Upper lobe of right lung (tissue), 1 donor: ENCODE measurements at places on chromosomes 12 and 14. TPM values are rescaled to one million over a fixed set of nuclear protein-coding genes. Genes with fewer than 3 reads are reported as not detected.
A peak's percentile ranks its signal among the peaks of the same experiment; 100 is the strongest.

The IKZF4 gene
- total RNA-seq = 10.5 TPM

The ACSM4 gene
- total RNA-seq = not detected

The SLC2A14 gene
- total RNA-seq = not detected

The SMOC1 gene
- total RNA-seq = 1.1 TPM

The KCNH3 gene
- 0.90 TPM for total RNA-seq

The GYS2 gene
- total RNA-seq = not detected

The ADSS1 gene
- total RNA-seq = 5.5 TPM

- H3K27me3 ChIP-seq = no peaks in the 10 kb centered on the region
- peaks cover 56% of the 10 kb centered on the region for H3K36me3 ChIP-seq
- DNase-seq = no peak
These were observed 19.2 kb downstream of the SIVA1 start for GRCh38 chr14:104771918-104772706.

- H3K4me3 ChIP-seq = peak overlapping the region; percentile 89
- no peaks in the 10 kb centered on the region for H3K36me3 ChIP-seq
- DNase-seq = no peak
- peak overlapping the region; percentile 97 for H3K27ac ChIP-seq
- no peaks in the 10 kb centered on the region for H3K27me3 ChIP-seq
These were observed 1.2 kb downstream of the POU6F1 start for GRCh38 chr12:51216642-51217041.

DNA sequence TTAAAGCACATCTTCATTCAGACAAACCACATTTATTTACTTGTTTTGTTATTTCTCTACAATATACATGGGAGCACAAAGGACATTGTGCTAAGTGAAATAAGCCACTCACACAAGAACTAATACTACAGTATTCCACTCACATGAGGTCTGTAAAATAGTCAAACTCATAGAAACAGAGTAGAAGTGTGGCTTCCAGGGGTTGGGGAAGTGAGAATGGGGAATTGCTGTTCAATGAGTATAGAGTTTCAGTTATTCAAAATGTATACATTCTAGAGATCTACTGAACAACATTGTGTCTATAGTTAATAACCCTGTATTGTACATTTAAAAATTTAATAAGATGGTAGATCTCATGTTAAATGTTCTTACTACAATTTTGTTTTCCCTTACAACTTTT is 88.8 kb downstream of the ATXN7L3B start:
- no peaks in the 10 kb centered on the region for H3K4me1 ChIP-seq
- no peaks in the 10 kb centered on the region for H3K36me3 ChIP-seq
- no peak overlapping the region for H3K27ac ChIP-seq
- no peak overlapping the region for H3K4me3 ChIP-seq
- no peaks in the 10 kb centered on the region for H3K27me3 ChIP-seq

DNA sequence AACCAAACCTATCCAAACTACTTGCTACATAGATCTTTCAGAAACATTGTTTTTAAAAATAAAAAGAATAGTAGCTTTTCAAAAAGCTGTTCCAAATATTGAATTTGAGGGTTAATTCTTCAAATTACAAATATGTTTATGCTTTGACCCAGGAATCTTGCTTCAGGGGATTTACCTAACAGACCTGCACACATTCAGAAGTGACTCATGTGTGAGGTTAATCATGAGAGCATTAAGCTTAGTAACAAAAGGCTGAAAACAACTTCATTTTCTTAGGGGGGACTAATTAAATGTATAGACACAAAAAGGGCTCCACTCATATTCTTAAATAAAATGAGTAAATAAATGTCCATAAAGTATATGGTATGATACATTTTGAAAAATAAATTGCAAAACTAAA is 672.4 kb upstream of the FLRT2 start:
- no peaks in the 10 kb centered on the region for H3K4me1 ChIP-seq
- H3K27me3 ChIP-seq = no peaks in the 10 kb centered on the region
- H3K4me3 ChIP-seq = no peak overlapping the region
- no peak for DNase-seq

DNA sequence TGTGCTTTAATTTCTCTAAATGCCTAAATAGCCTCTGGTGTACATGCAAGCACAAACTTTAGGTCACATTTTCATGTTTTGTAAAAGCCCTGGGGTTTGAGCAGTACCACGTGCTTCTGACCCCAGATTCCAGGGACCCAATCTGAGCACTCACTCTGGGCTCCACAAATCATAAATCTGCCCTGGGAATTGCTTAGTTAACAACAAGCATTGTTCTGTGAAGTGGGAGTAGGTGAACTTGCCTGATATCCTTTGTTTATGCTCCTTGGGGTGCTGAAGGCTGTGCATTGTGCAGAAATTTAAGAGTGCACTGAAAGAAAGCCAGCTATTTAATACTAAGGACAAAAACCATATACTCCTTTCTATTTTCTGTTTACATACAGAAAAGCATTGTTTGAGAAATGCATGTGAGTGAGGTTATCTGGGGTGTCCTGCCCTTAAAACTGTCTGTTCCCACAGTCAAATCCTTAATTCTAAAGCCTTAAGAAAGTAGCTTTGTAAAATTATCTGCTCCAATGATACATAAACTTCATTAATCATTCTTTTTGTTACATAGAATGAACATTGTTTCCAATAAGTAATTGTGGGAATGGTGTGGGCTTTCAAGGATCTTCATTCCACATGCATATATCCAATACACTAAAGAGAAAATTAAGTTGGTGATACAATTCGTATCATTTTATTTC is 258.6 kb upstream of the NPAS3 start:
- H3K4me1 ChIP-seq = no peaks in the 10 kb centered on the region
- no peaks in the 10 kb centered on the region for H3K27me3 ChIP-seq
- DNase-seq = no peak
- no peak overlapping the region for H3K4me3 ChIP-seq
- no peaks in the 10 kb centered on the region for H3K36me3 ChIP-seq
- H3K27ac ChIP-seq = no peak overlapping the region

DNA sequence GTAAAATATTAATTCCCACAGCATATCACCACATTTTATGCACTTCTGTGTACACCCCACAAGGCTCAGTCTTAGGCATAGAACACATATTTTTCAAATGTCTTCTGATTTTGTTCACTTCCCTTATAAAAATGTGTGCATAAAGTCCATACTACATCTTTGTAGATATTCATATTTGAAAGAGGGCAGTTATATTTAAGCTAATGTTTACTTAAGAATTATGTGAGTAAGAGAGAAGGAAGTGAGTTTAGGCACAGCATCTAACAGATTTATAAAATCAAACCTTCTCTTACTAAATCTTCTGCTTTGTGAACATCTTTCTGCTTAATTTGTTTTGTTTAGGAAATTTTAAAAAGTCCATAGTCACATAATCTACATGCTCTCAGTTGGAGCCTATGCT is 648.1 kb downstream of the FSCB start:
- no peaks in the 10 kb centered on the region for H3K27me3 ChIP-seq
- no peak overlapping the region for H3K27ac ChIP-seq
- no peak overlapping the region for H3K4me3 ChIP-seq
- no peaks in the 10 kb centered on the region for H3K4me1 ChIP-seq

DNA sequence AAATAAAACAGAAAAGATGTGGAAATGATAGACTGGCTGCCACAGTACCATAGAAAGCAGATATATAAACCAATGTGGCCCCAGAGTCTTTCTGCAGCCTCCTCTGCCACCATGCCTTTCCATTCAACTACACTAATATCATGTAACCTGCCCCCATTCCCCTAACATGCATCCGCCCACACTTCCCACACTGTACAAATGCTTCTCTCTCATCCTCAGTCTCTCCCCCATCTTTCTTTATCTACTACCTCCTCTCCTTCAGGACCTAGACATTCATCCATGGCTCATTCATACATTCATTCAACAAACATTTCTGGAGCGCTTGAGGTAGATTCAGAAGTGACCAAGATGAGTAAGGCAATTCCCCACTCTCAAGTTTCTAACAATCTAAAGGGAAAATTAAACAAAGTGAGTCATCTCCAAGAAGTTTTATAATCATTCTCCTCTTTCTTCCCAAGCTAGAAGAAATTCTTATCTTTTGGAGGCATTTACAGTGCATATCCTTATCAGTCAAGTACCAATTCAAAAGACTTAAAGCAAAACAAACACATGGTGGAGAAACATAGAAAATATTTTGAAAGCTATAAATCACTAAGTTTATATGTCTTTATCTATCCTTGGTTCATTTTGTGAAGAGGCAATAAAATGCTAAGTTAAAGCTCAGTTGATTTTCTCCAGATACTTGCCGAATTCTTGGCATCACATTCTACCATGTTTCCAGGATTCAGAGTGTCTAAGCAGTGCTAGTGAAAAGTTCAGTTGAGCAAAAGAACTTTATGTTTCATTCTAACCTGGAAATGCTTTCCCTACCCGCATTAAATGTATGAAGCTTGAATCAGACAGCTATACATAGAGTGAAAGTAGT is 70.5 kb upstream of the FRMD6 start:
- no peak overlapping the region for H3K27ac ChIP-seq
- H3K4me1 ChIP-seq = no peaks in the 10 kb centered on the region
- DNase-seq = no peak

DNA sequence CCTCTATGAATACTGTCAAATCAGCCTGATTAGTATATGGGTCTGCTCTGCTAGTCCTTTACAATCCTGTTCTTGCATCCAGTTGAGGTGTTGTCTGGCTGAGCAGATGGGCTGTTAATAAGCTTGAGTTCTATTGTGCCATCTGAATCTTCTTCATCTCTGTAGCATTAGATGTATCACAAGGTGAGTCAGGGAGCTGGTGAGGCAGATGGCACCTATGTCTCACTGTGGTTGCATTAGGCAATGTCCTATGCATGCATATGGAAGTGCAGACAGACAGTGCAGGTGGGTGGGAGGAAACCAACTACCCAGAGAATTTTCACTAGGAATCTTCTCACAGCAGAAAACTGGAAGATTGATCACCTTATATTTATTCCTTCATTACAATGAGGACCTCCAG is 165.7 kb upstream of the STXBP6 start:
- no peaks in the 10 kb centered on the region for H3K27me3 ChIP-seq
- H3K4me3 ChIP-seq = no peak overlapping the region
- H3K36me3 ChIP-seq = no peaks in the 10 kb centered on the region
- DNase-seq = no peak
- no peak overlapping the region for H3K27ac ChIP-seq

DNA sequence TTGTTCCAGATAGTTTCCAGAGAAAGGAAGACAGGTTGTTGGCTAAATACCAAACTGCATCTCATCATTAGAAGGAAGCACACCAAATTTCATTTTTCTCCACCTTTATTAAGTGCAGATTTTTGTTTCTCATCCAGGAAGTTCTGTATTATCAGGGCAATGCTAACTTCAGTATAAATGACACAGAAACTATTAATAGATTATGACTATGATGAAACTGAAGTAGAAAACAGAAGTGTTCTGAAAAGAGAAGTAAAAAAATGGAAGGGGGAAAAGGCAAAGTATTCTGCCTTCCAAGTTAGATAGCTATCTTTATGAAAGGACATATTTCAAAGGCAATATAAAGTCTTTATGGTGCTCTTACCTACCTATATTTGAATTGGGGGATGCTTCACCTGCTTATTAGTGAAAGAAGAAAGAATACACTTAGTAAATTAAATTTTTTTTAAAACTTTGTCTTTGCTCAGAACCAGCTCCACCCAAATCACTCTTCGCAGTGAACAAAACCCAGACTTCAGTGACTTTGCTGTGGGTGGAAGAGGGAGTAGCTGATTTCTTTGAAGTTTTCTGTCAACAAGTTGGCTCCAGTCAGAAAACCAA is 223.9 kb downstream of the PTPRO start:
- DNase-seq = no peak
- no peaks in the 10 kb centered on the region for H3K36me3 ChIP-seq
- H3K4me1 ChIP-seq = no peaks in the 10 kb centered on the region
- peak overlapping the region; percentile 29 for H3K4me3 ChIP-seq
- H3K27ac ChIP-seq = peak overlapping the region; percentile 77

- no peak for DNase-seq
- H3K4me3 ChIP-seq = no peak overlapping the region
- H3K27ac ChIP-seq = no peak overlapping the region
- H3K4me1 ChIP-seq = peaks cover 15% of the 10 kb centered on the region
These were observed 5.8 kb upstream of the PSMC6 start for GRCh38 chr14:52701223-52701622.

DNA sequence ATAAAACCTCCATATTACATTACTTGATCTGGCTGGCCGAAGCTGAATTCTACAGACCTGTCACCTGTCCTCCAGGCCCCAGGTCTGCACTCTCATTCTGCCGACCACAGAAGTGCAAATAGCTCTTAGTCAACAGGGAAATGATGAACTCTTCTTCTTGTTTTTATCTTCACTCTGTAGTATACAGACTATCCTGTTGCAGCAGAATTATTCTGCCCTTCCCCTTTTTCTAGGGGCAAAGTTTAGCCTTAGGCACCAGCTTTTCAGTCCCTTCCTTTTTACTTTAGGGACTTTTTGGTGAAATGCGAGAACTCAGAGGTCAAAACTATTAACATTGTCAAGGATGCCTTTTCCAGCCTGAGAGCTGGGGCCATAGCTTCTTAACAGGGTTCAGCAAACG is 229.6 kb upstream of the EGLN3 start:
- H3K36me3 ChIP-seq = no peaks in the 10 kb centered on the region
- DNase-seq = no peak
- no peak overlapping the region for H3K27ac ChIP-seq
- H3K4me3 ChIP-seq = no peak overlapping the region
- no peaks in the 10 kb centered on the region for H3K27me3 ChIP-seq
- peaks cover 9% of the 10 kb centered on the region for H3K4me1 ChIP-seq

DNA sequence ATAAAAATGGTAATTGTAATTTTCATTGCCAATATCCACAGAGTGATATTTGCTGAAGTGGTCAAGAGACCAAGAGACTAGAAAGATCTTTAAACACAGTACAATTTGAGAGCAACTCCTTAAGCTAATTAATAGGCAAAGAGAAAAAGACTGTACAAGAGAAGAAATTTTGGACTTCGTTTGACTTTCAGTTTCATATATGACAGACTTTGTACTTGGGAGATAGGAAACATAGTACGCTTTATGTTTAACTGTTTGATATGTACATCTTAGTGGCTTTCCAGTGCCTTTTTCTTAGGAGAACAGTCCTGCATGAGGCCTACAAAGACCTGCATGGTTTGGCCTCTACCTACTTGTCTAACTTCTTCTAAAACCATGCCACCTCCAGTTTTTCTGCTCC is 1118.1 kb downstream of the TRHDE start:
- H3K27ac ChIP-seq = no peak overlapping the region
- H3K36me3 ChIP-seq = no peaks in the 10 kb centered on the region
- no peak overlapping the region for H3K4me3 ChIP-seq
- DNase-seq = no peak
- H3K4me1 ChIP-seq = no peaks in the 10 kb centered on the region
- no peaks in the 10 kb centered on the region for H3K27me3 ChIP-seq

- H3K27me3 ChIP-seq = no peaks in the 10 kb centered on the region
- H3K27ac ChIP-seq = no peak overlapping the region
- DNase-seq = no peak
- H3K4me1 ChIP-seq = no peaks in the 10 kb centered on the region
These were observed 355.4 kb upstream of the FAR2 start for GRCh38 chr12:28793581-28794151.

- no peak overlapping the region for H3K27ac ChIP-seq
- H3K36me3 ChIP-seq = no peaks in the 10 kb centered on the region
- H3K4me1 ChIP-seq = no peaks in the 10 kb centered on the region
- no peak overlapping the region for H3K4me3 ChIP-seq
- no peak for DNase-seq
These were observed 42.0 kb downstream of the HECTD4 start for GRCh38 chr12:112340230-112340629.

GRCh38 chr12:51374361-51374760 is 16.8 kb downstream of the GALNT6 start:
- no peaks in the 10 kb centered on the region for H3K27me3 ChIP-seq
- peak overlapping the region; percentile 17 for H3K27ac ChIP-seq
- H3K4me3 ChIP-seq = no peak overlapping the region
- DNase-seq = no peak
- H3K36me3 ChIP-seq = no peaks in the 10 kb centered on the region
- peaks cover 25% of the 10 kb centered on the region for H3K4me1 ChIP-seq

- no peak overlapping the region for H3K4me3 ChIP-seq
- no peak overlapping the region for H3K27ac ChIP-seq
- peaks cover 7% of the 10 kb centered on the region for H3K27me3 ChIP-seq
- H3K36me3 ChIP-seq = no peaks in the 10 kb centered on the region
- no peak for DNase-seq
These were observed 14.2 kb upstream of the PLEK2 start for GRCh38 chr14:67426161-67426560.
